ENCODE measurements at places on chromosomes 7 and 10.

GRCh38 chr7:74507538-74508319 lies 54.0 kb downstream of the GTF2IRD1 start:
- no peak for DNase-seq

DNA sequence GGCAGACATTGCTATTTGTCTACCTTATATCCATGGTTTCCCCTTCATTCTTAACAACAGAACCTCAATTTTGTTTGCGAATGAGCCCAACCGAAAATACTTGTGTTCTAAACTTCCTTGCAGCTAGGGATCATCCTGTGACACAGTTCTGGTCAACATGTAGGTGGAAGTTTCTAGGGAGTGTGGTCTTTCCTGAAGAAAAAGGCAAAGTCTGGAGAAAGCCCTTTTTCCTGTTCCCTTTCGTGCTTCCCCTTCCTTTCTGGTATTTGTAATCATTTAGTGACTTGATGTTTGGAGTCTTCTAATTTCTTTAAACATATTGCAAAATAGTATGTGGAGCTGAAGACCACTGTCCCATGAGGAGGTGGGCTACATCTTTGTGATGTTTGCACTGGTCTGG lies 2.9 kb upstream of the IFRD1 start:
- DNase-seq, result no peak

- peak; percentile 35 for DNase-seq
Observed at GRCh38 chr10:53396876-53397275, 624.3 kb upstream of the MBL2 start.

- no peak for DNase-seq
Observed at GRCh38 chr7:141671705-141672496, 30.1 kb downstream of the DENND11 start.

DNA sequence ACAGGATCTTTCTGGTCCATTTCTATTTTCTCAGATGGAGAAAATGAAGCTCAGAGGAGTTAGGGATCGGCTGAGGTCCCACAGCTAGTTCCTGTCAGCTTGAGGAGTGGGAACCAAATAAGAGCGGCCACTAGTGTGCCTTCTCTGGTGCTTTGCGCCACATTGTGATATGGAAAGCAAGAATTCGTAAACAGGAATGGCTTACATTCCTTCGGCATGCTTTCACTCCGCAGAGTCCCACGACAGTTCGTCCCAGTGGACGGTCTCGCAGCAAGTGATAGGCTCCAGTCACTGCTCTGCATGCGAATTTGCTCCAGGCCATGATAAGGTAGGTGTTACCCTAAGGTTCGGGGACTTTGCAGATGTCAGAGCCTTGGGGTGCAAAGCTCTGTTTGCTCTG lies 41.5 kb upstream of the PTF1A start:
- DNase-seq, result no peak

DNA sequence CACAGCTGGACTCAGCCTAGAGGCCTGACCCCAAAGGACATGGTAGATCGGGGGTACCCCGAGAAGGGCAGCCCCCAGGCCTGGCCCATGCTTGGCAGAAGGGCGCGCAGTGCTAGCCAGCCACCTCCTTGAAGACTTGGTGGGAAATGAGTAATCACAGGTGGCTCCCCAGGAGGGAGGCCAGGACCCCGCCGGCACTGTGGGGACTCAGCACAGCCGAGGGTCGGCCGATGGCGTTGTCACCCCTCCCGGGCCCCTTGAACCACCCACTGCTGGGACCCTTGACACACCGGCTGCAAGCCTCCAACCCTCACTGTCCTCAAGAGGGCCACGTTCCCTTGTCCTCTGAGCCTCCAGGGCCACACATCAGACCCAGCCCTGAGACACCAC lies 27.7 kb downstream of the ADGRA1 start:
- DNase-seq, result no peak

- DNase-seq, result no peak
Observed at GRCh38 chr10:13899941-13900340, 313.2 kb downstream of the PRPF18 start.

DNA sequence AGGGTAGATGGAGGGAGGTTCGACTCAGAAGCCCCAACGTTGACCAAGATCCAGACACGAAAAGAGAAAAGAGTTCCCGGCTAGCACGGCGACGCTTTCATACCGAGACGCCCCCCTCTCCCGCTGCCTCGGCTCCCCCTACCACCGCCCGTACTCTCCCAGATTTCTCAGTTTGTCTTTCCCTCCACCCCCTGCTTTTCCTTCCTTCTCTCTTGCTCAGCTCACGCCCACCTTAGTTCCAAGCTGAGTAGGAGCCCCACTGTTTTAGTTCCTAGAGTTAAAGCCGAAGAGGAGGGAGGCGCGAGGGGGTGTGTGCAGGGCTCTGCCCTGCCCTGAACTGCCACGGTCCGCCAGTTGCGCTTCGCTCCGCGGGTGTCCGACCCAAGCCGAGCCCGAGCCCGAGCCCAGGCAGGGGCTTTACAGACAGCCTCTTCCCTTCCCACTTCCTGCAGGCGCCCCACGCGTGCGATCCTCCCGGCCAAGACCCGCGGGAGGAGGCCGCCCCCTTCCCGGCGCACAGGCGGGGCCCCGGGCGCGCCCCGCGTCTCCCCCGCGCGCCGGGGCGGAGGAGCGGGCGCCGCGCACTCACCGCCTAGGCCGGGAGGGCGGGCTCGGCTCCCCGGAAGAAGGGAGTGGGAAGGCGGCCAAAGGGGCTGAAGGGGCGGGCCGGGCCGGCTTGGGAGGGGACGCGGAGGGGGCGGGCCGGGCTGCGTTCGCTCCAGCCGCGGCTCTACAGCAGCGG lies at the start of gene EPHB6:
EPHB6 (plus strand) TSS at position 705 of the 742 bp plus-strand sequence. CDS start 8,152 bp downstream, outside the sequence.
- no peak for DNase-seq
